ENCODE measurements at places on chromosomes 3 and 15. TPM values are rescaled to one million over a fixed set of nuclear protein-coding genes. Genes with fewer than 3 reads are reported as not detected.

- no peak for DNase-seq
Measured at GRCh38 chr3:11050666-11051323, 58.2 kb downstream of the SLC6A1 start.

DNA sequence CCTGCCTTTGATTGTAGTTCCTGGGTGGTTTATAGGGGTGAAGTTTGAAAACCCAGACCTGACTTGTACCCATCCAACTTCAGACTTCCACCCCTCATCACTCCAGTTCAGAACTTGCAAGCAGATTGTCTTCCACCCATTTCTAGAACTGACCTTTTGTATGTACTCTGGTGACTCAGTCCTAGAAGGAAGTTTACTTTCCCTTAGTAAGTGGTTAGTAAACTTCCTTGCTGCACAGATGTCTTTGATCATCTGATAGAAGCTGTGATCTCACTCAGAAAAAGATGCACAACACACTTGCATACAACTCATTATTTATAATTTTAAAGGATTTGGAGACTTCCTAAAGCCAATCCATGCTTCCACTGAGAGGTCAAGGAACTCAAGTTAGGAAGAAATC is 368.0 kb downstream of the MFSD1 start:
- no peak for DNase-seq

GRCh38 chr3:188867691-188868265 is 304.0 kb upstream of the TPRG1 start:
- DNase-seq: no peak

- no peak for DNase-seq
Measured at GRCh38 chr15:29071232-29071881, 185.6 kb downstream of the APBA2 start.

GRCh38 chr3:98784666-98785600 is 21.8 kb downstream of the ST3GAL6 start:
- DNase-seq: no peak

- no peak for DNase-seq
Measured at GRCh38 chr3:77902675-77903074, 862.8 kb downstream of the ROBO2 start.

DNA sequence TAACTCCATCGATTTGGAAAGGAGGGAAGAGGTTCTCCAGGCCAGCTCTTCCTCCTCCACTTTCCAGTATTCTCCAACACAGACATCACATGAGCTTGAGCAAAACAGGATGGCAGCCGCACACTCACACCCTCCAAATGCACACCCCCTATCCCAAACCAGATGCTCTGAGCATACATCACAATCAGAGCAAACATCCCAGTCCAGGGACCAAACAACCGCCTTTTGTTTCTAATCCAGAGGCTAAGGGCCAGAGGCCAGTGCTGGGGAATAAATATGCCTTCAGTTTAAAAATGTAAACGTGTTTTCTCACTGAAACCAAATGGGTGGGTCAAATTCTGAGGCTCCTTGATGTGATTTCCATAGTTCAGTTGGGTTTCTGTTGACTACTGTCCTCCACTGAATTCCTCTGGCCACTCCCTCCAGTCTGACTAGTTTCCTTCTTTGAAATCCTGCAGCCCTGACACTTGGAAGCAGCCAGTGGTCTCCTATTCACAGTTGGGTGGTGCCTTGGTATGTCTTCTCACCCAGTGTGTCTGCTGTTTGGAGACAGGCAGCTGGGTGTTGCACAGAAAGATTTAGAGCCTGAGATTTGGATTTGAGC is 19.2 kb upstream of the MFGE8 start:
- no peak for DNase-seq

Gene SERPINI2
- total RNA-seq: not detected

DNA sequence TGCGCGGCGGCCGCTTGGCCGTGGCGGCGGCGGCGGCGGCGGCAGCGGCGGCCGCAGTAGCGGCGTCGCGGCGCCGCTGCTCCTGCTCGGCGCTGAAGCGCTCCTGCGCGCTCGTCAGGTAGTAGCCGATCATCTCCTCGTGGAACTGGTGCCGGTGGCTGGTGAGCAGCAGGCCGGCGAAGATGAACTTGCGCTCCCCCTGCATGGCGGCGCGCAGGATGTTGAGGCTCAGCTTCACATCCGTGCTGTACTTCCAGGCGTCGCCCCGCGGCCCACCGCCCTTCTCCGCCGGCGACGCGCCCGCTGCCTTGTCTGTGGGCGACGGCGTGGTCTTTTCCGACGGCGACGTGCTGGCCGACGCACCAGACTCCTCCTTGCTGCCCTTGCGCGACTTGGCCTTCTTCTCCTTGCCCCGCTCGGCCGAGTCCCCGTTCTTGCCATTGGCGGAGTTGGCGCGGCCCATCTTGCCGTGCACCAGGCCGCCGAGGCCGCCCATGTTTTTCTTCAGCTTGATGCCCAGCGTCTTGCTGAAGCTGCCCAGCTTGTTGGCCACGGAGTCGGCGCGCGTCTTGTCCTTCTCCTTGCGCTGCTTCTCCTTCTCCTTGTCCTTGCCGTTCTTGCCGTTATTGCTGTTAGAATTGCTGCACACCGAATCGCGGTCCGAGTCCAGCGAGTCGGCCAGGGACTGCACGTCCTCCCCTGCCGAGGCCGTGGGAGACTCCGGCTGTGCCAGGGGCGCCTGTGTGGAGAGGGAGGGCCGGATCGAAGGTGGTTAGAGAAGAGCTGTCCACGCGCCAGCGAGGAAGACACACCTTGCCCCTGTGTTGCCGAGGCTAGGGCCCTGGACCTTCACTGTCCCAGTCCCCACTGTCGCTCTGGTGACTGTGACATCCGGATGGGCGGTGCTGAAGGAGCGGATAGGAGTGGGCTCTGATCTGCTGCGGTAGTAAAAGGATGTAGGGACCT is 157.6 kb downstream of the KLF13 start:
- no peak for DNase-seq

Gene IL5RA
- 1.1 TPM for total RNA-seq
